Caudate nucleus (tissue), 63 donors: ENCODE measurements at places on chromosomes 1 and 21.

DNA sequence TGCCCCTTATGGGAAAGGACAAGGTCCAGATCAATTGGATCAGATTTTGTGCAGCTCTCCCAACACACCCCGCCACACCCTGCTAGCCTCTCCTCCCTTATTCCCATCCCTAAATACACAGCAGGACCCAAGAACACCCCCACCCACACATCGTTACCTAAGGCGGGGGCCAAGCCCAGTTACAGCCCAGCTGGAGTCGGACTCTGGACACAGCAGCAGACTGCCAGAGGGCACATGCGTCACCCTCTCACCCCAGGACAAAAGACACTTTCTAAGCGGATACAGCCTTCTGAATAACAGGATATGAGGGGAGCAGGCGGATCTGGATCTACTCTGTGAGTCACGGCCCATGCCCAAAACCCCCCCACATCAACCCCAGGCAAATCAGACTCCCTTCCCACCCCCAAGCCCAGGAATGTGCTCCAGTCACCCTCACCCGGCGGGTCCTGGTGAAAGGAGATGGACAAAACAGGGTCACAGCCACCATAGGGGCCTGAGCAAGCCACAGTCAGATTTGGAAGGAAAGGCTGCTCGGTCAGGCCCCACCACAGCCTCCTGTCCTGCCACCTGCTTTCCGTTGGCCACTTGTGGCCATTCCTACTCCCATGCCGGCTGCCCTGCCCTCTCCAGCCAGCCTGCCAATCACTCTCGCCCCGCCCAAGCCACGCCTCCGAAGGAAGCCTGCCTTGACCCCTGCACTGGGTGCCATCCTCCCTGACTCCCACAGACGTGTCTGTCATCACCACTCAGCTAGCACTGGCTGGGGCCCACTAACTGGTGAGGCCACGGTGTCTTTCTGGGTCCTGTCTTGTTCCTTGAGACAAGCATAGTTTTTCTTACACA lies 4.0 kb downstream of the S100A16 start:
- peak; percentile 29 for DNase-seq

DNA sequence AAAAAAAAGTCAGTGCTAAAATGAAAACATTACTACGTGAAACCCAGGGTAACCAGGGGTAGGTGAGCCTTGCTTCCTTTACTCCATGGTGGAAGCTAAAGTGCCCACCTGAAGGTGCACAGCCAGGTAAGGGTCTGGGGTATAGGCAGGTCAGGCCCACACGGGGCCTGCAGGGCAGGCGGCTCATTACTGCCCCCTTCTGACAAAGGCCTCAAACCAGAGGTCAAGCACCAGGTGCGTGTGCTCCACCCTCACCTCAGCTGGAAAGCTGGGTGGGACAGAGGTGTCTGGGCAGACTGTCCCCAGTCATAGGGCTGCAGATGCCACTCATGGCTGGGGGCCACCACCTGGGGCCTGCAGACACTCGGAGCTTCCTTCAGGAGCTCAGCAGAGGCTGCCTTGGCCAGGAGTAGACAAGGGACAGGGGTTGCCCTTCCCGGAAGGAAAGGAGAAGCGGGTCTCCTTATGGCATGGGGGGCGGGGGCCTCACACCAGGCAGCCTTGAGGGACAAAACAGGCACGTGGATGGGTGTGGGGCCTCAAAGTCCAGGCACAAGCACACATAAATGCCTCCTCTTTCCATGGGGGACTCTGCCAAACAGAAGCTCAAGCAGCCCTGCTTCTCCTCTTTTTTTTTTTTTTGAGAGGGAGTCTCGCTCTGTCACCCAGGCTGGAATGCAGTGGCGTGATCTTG lies 36.2 kb downstream of the ACOT7 start:
- DNase-seq: no peak

- DNase-seq: no peak
Observed at GRCh38 chr21:35265170-35265877, 216.2 kb upstream of the RUNX1 start.

DNA sequence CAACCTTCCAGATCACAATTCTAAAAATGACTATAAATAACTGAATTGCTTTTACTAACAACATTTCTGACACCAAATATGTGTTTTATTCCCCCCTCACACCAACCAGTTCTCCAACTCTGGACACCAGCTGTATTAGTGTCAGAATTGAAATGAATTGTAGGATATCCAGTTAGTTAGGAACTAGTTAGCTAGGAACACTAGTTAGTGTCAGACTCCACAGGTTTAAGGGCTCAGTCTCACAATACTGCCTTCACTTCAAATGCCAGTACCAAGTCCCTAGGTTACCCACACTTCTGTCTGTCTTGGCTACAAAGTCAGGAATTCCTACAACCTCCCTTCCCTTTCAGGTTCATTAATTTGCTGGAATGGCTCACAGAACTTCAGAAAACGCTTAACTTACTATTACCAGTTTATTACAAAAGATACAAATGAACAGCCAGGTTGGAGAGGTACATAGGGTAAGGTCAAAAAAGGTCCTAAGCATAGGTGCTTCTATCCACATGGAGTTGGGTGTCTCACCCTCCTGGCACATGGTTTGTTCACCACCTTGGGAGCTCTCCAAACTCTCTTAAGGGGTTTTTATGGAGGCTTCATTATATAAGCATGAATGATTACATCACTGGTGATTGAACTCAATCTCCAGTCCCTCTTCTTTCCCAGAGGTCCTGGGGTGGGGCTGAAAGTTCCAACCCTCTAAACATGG lies 4.2 kb downstream of the STXBP3 start:
- no peak for DNase-seq

GRCh38 chr1:18631496-18632217 lies 1.0 kb downstream of the PAX7 start:
- DNase-seq: no peak

DNA sequence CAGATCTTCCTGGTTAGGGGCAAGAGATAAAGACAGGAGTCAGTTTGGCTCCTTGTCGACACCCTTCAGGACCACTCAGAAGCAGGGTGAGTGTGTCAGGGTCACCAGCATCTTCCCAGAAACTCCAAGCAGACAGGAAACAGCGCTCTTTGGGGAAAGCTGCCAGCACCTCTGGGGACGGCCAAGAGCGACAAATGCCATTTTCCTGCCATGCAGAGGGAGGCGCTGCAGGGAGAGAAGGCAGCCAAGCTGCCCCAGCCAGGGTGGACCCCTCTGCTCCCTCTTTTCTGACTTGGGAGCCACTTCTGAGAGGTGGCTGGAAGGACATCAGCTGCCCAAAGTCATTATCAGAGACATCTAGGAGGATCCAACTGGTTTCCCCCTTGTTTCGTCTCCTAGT lies 29.0 kb downstream of the SIM2 start:
- no peak for DNase-seq

- no peak for DNase-seq
Observed at GRCh38 chr1:11980676-11980972, 380 bp downstream of the MFN2 start.

DNA sequence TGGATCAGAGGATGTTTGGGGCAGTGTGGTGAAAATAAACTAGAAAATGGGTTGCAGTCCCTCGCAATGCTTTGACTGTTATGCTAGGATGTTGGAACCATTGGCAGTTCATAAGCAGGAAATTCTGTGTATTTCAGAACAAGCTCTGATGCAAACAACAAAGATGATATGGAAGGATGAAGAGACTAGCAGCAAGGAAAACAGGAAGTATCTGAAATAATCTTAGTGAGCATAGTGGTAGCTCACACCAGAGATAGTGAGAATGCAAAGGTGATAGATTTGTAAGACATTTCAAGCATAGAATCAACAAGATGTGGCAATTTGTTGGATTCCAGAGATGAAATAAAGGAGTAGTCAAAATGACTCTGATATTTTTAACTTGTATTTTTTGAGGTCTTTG lies 11.1 kb upstream of the RCC1 start:
- DNase-seq: no peak

DNA sequence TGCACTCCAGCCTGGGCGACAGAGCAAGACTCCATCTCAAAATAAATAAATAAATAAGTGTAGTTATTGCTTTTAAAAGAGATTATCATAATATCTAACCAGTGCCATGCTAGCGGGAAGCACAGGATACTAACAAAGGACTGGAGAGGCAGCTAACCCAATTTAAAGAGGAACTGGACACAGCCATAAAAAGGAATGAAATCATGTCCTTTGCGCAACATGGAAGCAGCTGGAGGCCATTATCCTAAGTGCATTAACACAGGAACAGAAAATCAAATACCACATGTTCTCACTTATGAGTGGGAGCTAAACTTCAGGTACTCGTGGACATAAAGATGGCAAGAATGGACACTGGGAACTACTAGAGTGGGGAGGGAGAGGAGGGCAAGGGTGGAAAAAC lies 54.9 kb downstream of the TM2D1 start:
- DNase-seq: no peak

- no peak for DNase-seq
Observed at GRCh38 chr1:87056974-87057373, 142.5 kb downstream of the HS2ST1 start.

DNA sequence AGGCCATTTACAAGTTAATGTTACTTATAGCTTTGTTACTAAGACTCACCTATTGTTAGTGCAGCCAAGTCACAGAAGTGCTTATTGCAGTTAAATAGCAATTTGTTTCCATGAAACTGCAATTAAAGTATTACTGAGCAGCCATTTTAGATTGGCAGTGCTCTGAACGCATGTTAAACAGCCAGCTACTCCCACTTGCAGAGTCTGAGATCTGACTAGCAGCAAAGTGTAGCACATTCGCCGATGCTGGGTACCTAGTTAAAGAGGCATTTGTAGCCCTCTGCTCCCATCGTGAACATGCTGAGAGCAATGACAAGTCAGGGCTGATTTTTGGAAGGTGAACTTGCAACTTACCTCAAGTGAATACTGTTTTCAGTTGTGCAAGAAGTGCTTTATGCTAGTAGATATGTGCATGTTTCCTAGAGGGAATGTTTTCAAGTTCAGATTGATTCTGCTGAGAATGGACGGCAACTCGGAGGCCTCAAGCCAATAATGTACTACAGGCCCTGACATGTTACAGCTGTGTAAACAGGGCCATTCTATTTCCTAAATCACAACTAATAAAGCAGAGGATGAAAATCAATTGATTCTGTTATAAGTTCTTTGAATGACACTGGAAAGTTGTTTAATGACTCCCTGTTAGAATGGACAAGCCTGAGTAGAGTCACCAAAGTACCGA lies 19.8 kb downstream of the LMO4 start:
- DNase-seq: peak; percentile 40

DNA sequence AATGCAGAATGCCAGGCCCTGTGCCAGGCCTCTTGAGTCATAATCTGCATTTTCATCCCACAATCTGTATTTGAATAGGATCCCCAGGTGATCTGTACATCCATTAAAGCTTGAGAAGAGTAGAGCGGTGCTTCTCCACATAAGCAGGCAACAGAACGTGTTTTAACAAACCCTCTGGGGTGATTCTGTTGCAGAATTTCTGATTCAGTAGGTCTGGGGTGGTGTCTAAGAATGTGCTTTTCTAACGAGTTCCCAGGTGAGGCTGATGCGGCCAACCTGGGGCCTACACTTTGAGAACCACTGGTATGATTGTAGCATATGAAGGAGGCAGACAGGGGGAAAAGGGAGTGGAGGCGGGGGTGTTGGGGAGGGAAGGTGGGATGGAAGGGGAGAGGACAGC lies 78.4 kb upstream of the POU3F1 start:
- DNase-seq: no peak

- DNase-seq: no peak
Observed at GRCh38 chr1:183178545-183178944, 7.5 kb upstream of the LAMC2 start.

- no peak for DNase-seq
Observed at GRCh38 chr1:207935166-207935583, 24.2 kb upstream of the CD34 start.

- no peak for DNase-seq
Observed at GRCh38 chr1:246404078-246404477, 103.0 kb downstream of the SMYD3 start.

- no peak for DNase-seq
Observed at GRCh38 chr1:143735764-143736461, 235.9 kb downstream of the FAM72C start.

- no peak for DNase-seq
Observed at GRCh38 chr1:233229288-233229687, 66.2 kb downstream of the PCNX2 start.

DNA sequence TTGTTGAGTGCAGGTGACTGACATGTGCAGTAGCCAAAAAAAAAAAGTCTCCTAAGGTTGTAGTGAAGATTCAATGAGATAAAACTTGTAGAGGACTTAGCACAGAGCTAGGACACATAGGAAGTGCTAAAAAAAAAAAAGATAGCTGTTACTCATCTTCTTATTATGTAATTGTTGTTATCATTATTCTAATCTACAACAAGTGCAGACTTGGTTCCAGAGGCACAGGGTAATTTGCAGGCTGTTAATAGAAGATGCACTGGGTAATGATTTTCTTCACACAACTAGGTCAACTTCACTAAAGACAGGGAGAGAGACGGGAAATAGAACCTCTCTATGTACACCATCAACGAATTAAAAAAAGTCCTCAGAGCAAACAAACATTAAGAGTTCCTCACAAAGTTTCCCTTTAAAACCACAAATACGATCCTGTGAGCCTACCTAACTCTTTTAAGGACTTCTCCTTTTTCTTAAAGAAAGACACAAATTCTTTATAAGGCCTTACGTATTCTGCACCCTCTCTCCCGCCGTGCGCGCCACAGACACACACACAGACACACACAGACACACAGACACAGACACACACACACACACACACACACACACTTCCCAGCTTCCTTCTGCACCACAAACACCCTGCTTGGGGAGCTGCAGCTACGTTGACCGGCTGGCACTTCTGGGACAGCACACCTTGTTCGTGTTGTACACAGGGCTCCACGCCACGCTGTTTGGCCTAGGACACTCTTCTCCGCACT lies 49.8 kb upstream of the GADD45A start:
- no peak for DNase-seq

GRCh38 chr1:173295995-173296394 lies 88.9 kb upstream of the TNFSF4 start:
- DNase-seq: no peak

DNA sequence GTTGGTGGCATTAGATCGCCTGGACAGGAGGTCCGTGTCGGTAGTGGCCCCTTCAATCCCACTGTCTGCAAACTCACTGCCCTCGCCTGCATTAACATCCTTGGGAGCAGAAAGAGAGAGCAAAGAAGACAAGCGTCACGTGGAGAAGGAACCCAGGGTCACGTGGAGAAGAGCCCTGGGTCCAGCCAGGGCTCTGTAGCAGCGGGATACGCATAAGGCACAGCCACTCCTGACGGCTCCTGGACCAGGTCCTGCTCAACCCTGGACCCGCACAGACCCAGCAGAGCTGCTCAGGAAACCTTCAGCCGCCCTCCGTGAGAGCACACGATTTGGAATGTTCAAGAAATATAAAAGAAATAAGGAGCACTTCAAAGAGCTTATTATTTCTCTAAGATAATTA lies 92.0 kb downstream of the TIAM1 start:
- no peak for DNase-seq

DNA sequence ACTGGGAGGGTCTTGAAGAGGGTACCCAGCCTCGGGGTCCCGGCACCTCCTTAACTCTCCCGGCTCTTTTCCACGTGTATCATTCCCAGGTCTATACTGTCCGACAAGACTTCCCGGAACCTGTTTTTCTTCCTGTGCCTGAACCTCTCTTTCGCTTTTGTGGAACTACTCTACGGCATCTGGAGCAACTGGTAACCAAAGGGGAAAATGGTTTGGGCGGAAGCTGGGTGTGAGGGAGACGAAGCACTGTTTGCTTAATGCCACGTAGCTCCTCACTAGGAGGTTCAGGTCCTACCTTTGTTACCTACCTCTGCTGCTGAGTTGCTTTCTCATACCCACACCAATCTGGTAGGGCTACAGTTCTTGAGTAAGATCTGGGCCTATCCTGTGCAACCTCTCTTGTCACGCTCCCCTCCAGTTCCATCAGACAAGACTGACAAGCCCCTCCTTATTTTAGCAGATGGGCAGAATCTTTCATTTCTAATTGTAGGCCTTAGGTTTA lies 642 bp downstream of the SLC30A7 start:
- peak; percentile 61 for DNase-seq

GRCh38 chr21:31348188-31348587 lies 4.1 kb upstream of the TIAM1 start:
- DNase-seq: no peak
